ENCODE measurements at places on chromosomes 1 and 21.

GRCh38 chr1:5456090-5456811 lies 536.0 kb downstream of the NPHP4 start:
- DNase-seq, result no peak

GRCh38 chr1:4726620-4727341 lies 72.4 kb downstream of the AJAP1 start:
- no peak for DNase-seq

- no peak for DNase-seq
Measured at GRCh38 chr1:63777286-63777685, 3.5 kb downstream of the ROR1 start.

GRCh38 chr1:212699625-212700222 lies at the start of gene BATF3:
TSS of gene BATF3 (minus strand) at chr1:212699840. CDS start at chr1:212699762, 78 bp downstream.
- DNase-seq, result no peak

DNA sequence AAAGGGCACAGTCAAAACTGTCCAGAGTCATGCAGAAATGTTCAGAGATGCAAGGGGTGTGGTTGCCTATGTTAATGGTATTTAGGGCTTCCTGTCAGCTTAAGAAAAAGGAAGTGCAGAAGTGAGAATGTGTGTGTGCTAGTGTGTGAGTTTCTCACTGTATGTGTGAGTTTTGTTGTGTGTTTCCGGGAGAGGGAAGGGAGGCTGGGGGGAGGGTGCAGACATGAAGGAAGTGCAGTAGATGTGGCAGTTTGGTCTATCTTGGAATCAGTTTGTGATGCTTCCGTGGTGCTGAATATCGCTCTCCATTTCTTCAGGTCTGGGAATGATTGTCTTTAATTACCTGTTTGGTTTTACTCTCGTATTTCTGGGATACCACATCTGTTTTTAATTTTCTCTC lies 16.5 kb upstream of the ATP6V1G3 start:
- no peak for DNase-seq

DNA sequence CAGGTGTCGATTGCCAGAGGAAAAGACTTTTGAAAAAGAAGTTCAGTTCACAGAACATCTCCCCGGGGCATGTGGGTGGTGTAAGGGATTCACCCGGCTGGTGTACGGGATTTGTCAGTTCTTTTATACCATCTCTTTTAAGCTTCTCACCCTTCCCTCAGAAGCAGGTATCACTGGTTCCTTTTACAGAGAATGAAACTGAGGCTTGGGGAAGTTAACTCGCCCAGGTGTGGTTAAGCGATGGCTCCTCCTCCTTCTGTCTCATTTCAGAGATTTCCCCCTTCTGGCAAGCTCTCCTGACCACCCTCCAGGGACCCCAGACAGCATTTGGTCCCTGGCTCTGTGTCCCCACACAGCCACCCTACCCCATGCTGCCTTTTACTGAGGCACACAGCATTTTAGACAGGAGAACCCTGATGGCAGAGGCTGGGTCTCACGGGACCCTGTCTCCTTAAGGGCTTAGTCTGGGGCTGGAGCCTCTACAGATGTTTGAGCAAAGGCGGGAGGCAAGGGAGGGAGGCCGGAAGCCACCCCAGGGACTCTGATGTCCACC lies 2.8 kb upstream of the ECE1 start:
- DNase-seq, result no peak

DNA sequence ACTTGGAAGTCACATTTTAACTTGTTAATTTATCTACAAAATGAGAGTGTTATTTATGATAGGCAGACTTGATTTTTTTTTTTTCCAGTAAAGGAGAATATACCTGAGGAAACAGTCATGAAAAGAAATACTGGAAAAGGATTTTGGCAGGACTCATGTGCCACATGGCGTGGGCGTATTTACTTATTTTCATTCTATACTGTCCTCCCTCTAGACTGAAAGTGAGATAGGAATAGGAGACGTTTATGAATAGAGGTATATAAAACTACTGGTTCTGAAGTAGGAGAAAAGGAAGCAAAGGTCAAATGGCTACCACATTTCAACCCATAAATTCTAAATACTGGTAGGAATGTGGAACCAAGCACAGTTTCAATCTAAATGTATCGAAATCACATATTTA lies 94.8 kb upstream of the MPC2 start:
- DNase-seq, result no peak

DNA sequence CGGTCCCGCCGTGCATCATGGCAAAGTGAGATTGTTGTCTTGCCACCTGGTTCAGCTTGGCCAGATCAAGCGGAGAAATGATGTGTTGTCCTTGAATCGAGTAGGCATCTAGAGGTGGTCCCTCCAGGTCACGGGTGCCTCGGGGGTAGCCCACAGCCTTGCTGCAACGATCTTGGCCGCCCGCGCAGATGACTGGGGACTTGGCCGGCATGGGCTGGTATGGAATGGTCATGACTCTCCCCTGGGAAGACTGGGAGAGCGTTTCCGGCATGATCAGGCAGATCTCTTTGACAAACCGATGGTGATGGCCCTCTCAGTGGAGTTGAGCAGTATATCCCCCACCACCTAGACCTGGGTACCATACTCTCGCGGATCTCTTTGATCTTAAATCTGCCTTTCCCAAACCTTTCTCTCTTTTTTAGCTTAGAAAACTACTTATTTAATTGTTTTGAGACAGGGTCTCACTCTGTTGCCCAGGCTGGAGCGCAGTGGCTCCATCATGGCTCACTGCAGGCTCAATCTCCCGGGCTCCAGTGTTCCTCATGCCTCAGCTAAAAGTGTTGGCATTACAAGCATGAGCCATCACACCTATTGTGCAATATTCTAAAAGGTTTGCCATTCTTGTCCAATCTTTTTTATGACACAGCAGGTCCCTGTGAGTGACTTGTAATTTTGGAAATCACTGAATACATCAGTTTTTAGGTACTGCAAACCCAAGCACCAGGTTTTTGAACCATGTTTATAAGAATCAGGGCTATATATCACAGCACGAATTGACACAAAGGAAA lies 9.4 kb upstream of the ELAPOR1 start:
- DNase-seq, result no peak

Measured in HTR-8/SVneo (cell line).